Bronchial epithelial cell (primary cell): ENCODE measurements at places on chromosomes 2 and 18. TPM values are rescaled to one million over a fixed set of nuclear protein-coding genes. Genes with fewer than 3 reads are reported as not detected.

ZNF516 gene
- 16.6 and 20.9 TPM in 2 replicates for total RNA-seq

VSNL1 gene
- total RNA-seq, result 0.64 and 1.6 TPM in 2 replicates

EVX2 gene
- not detected in 2 replicates for total RNA-seq

PTPRN gene
- 0.13 and 1.3 TPM in 2 replicates for total RNA-seq

PDE1A gene
- total RNA-seq, result 0.13 and 0.53 TPM in 2 replicates
